Stimulated activated CD4-positive, alpha-beta T cell treated with anti-CD3 and anti-CD28 coated beads, Interleukin-15, amount 100 ng/mL, for 24 hours (primary cell): ENCODE measurements at places on chromosomes 3 and 15.
A peak's percentile ranks its signal among the peaks of the same experiment; 100 is the strongest.

DNA sequence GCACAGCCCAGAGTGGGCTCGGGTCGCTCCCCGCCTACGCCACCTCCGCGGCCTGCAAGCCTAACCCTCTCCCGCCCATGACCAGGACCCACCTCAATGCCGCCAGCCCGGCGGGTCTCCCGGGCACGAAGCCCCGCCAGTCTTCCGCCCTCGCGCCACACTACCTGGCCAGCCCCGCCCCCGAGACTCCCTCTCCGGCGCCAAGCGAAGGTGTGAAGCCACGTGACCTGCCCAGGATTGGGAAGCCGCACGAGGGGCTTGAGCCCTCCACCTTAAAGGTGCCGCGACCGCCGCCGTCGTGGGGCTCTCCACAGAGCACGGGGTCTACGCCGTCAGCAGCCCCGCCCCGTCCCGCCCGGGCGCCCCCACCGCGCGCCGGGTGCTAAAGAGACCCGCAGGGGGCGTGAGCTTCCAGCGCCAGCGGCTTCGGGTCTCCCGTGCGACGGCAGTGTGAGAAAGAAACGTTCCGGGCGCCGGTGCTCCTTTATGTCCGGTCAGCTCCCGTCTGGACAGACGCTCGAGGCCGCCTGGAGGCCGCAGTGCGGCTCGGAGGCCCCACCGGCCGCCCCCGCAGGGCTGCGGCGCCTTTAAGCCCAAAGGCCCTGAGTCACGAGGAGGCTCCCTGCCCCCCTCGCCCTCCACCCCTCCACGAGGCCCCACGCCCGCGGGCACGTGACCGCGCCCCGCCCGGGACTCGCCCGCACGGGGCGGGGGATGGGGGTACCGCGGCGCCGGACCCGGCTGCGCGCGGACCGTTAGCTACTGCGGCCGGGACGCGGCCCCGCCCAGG is at the start of gene CPEB1:
Gene CPEB1, minus strand, starts transcription at position 319 of the 790 bp plus-strand sequence. CDS start 18,904 bp downstream, outside the sequence.
- DNase-seq: peak; percentile 53

DNA sequence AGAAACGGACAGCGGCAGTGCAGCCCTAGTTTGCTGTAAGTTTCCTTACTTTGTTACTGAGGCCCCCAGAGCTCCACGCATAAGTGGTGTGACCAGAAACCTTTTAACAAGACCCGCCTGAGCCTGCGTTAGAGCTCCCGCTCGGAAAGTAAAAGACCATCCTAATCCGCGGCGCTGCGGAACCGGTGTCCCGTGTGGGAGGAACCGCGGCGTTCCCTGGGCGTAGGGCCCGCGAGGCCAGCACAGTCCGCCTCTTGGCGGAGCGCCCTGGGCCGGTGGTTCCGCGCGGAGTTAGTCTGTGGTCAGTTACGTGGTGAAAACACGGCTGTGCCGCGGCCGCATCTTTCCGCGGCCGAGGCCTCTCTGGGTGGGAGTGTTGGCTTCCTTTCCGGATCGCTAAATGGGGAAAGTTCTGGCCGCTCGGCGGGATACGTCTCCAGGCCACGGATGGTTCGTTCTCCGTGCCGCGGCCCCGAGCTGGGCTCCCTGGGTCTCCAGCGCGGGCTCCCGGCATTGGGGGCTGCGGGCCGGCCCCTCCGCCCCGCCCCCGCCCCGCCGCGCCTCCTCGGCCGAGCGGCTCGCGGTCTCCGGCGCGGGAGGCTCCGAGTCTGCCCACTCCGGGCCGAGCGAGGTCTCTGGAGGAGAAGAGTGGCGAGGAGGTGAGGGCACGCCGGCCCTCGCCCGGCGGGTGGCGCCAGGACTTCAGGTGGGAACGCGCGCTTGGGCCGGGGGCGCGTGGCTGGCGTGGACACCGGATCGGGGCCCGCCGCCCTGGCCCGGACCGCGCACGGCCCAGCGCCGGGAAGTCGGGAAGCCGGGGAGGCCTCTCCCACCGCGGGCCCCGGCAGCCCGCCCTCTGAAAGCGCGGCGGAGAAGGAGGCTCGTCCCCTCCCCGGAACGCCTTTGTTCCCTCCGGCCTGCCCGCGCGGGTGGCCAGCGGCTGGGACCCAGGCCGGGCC is 754 bp downstream of the B3GNT5 start:
- DNase-seq: peak; percentile 51

- DNase-seq: no peak
Observed at GRCh38 chr3:20344400-20344959, 158.5 kb upstream of the SGO1 start.

DNA sequence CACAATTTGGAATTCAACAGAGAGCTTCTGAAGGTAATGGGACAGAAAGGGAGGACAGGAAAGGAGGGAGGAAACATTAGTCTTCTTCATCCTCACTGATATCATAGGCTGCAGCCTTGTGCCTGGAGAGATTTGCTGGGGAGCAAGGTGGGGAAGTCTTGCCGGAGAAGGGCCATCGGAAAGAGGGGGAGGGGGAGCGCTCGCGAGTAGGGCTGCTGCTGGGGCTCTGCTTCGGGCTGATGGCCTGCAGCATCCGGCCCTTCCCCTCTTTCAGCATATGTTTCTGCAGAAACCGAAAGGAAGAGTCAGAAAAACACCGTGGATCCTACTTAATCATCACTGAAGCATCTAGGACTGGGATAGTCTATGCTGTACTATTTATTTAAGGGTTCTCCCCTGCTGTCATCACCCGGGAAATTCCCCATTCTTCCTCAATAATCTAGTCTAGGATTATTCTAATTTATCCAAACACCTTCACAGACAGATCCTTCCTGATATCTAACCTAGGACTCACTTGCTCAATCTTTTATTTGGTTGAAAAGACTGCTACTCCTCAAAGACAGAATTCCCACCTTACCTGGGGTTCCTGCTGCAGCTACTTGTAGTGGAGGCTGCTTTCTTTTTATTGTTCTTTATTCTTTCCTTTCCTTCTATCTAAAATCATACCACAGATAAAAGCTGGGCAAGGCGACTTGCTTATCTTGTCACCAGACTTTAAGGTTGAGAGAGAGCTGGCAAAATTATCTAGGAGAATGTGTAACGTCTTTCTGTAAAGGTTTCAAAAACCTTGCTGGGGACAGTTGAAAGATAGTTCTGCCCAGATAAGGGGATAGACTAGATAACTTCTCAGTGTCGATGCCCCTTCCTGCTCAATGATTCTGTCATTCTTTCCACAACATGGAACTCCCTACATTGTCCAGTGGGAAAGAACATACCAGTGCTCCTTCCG is 22.6 kb downstream of the SLC51A start:
- no peak for DNase-seq

GRCh38 chr3:85632921-85633320 is 674.1 kb downstream of the CADM2 start:
- DNase-seq: no peak

DNA sequence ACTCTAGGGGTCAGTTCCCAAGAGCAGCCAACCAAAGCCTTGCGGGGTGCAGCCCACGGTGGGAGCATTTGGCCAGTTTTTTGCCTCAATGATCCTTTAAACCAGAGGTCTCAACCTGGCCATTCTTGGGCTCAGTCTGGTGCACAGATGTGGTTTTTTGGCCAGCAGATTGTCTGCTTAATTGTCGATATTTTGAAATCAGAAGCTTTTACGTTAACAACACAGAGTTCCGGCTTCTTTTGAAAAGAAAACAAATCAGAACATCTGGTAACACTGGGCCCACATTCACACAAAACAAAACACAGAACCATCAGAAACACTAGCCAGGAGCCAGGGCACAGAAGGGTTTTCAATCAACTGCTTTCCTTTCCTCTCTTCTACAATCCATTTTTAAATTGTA is 127.7 kb downstream of the XXYLT1 start:
- DNase-seq: no peak

DNA sequence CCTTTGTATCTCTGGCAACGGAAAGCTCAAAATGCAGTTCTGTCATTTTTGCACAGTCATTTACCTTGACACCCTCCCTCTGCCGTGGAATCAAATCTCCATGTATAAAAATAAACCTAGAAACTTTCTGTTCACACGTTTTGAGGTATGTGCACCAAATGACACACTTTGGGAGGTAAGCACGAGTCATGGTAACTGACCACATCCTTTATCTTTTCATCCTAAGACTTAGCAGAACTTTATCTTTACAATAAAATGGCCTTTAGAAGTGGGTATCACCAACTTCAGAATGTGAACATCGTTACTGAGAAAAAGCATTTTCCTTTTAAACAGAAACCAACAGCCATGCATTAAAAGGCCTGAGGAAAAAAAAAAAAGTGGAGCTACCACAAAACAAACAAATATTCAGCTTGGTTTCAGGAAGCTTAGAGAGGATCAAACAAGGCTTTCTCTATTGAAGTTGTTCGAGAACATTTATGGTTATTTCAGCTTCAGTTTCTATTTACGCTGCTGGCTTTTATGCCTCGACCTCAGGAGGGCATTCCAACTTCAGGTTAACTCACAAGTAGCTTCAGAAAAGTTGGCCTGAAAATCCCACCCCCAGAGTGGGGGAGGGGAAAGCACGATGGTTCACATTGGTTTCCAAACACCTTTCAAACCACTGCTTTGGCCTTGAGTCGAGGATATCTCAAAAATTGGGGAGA is 171.1 kb upstream of the ICE2 start:
- peak; percentile 71 for DNase-seq

- DNase-seq: peak; percentile 55
Observed at GRCh38 chr15:100602823-100603393, 519 bp downstream of the ASB7 start.

DNA sequence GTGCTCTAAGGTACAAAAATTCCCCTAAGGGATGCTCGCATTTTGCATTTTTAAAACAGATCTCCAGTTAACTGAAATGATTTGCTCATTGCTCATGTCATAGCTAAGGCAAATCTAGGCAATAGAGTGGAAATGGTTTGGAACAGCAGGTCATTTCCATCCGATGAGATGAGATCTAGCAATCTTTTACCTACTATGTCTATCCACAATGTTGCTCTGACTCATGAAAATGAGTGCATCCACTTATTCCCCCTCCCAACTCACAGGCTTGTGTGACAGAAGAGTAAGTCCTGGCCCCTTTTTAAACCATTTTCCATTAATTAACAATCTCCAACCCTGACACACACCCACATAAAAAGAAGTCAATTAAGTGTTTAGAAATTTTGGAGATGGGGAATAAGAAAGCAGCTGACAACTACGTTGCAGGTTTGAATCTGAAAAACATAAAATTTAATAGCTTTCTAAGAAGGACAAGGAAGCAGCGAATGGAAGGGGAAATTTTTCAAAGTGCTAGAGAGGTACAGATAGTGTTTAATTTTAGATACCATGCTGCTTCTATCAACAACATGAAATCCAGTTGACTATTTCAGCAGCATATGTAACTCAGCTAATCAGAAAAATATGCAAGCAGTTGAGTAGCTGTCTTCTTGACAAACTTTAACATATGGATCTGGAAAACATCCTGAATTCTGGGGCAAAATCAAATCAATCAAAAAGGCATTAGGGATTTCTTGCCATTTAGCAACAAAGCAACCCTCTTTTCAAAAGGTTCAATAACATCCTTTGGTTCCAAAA is 112.0 kb downstream of the TMCO5A start:
- DNase-seq: no peak

DNA sequence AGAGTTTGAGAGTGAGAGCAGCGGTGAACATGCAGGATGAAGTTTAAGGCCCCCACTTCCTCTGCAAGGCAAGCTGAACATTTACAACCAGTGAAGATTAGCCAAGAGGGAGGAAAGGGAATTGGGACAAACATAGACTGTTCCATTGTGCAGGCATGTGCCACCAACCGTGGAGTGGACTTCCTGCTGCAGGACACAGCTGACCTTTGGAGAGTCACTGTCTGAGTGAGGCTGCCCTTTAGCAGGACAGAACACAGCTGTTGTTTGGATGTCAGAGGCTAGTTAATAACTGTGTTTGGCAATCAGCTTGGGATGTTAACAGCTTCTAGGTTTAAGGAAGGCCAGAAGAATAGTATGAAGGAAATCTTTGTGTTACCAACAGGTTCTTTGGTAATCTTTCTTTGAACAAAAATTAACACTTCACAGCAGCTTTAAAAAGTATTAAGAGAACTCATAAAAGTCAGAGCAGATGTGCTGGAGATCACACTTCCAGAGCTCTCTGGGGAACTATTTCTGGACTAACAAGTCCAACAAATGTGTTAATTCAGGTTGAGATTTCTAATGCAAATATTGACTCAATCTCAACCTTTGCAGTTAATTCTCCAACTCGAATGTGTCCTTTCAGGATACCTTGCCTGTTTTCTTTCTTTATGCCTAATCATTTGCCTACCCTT is 31.4 kb downstream of the CTDSPL start:
- DNase-seq: no peak

DNA sequence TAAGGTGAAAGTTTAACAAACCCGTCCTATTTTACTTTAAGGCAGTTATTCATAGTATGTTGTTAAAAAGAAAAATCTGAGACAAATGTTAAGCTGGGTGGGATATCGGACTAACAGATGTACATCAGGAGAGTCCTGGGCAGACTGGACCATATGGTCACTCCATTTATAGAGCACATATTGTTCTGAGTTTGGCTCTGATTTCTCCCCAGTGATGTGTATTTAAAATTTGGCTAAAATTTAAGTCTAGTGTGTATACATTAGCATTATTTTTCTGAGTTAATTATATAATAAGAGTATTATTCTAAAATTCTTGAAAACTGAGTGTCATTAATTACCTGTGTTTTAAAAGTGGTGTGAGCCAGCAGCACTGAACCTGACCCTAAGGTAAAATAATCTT is 6.1 kb downstream of the GMPS start:
- no peak for DNase-seq

DNA sequence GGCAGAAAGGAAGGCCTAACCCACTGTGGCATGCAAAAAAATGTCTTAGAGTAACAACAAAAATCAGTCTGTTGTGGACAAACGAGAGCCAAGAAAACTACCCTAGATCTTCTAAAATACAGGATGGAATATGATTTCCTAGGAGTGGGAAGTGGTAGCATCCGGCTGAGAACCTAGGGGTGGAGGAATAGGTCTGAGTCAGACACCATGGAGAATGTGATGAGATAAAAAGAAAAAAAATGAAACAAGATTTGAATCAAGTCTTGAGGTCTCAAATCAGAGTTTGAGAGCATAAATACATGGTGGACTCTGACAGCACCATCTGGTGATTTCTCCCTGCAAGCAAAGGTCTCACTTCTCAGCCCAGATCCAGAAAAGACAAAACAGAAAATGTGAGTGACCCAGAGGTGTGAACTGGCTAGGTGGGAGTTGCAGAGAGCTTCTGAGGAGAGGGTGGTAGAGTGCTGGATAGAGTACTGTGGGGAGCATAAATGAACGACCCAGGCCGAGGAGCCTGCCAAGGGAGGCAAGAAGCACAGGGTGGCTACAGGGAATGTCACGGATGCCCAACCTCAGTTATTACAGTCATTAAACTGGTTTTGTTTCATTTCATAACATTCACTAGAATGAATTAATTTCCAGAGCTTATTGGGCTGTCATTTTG is 27.6 kb upstream of the VEPH1 start:
- no peak for DNase-seq

DNA sequence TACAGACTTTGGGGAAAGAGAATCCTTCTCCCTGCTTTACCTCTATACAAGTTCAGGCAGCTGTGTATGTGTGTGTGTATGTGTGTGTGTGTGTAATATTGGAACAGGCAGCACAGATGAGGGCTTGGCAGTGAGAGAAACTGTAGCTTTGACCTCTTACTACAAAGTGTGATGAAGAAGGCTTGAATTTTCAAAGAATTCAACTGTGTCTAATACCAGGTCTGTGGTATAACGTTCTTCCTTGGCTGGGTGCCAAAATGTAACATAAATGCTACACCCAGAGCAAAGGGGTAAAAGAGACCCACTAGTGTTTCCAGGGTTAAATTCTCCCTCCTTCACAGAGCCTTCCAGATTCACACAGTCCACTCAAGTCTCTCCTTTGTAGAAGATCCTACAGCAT is 51.1 kb downstream of the CHST2 start:
- DNase-seq: no peak

GRCh38 chr3:164407111-164407510 is 671.2 kb downstream of the SI start:
- DNase-seq: no peak
